ENCODE measurements at places on chromosomes 13 and 19. TPM values are rescaled to one million over a fixed set of nuclear protein-coding genes. Genes with fewer than 3 reads are reported as not detected.

ZNF573 gene
- total RNA-seq = 6.9 TPM

GRIK5 gene
- total RNA-seq = 0.44 TPM

ZNF730 gene
- total RNA-seq = 1.9 TPM

ZNF358 gene
- total RNA-seq = 8.2 TPM

CALR3 gene
- total RNA-seq = not detected
